ENCODE measurements at places on chromosomes 1 and 21.

GRCh38 chr1:220776720-220777326 lies 9.9 kb upstream of the MTARC1 start:
- DNase-seq, result peak; percentile 21

DNA sequence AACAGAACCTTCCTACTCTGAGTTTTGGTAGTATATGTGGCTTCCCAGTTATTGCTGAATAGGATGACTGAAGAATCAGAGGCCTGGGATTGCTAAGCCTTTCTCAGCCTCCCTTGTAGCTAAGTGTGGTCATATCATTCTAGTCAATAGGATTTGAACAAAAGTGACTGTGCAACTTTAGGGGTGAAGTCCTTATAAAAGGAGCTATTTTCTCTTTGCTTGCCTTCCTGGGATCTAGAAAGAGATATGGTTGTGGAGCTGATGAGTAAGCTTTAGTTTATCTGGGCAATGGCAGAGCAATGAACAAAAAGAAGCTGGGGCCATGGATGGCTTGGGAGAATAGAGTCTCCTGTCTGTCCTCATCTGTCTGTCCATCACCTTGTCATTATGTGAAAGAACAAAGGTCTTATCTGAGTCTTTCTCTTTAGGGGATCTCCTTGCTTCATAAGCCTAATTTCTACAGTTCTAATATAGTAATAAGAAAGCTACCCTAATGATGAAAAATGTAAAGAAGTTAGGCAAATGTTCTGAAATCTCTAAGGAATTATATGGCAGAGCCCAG lies 91.5 kb downstream of the TENT5C start:
- DNase-seq, result no peak

- DNase-seq, result no peak
Measured at GRCh38 chr1:240652549-240652948, 40.6 kb upstream of the GREM2 start.

DNA sequence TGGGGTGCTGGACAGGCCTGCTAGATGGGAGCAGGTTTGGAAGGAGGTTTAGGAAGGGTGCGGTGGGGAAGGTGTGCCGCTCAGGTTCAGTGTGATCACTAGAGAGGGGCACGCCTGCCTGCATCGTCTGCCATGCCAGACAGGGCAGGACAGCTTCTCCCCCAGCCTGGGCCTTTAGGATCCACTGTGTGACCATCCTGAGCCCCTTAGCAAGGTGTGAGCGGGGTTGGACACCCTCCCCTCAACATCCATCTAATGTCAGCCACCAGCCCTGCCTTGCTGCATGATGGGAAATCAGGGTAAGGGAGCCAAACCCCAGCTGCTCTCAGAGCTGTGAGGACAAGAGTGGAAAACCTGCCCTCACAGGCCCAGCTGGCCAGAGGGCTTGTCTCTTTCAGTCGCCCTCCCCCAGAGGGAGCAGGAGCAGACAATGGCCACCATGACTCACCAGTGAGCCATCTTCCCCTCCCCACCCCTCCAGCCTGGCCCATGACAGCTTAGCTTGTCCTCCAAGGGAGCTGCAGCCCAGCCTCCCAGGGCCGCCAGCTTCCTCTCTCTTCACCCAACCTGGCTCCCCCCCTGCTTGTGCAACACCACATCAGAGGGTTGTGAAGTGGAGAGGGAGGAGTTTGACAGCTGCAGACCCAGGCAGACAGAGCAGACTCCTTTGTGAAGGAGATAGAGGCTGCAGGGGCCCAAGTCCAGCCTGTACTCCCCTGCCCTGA lies 37.0 kb downstream of the NUAK2 start:
- DNase-seq, result peak; percentile 47

GRCh38 chr1:26278303-26278702 lies 1.6 kb upstream of the SH3BGRL3 start:
- peak; percentile 50 for DNase-seq

DNA sequence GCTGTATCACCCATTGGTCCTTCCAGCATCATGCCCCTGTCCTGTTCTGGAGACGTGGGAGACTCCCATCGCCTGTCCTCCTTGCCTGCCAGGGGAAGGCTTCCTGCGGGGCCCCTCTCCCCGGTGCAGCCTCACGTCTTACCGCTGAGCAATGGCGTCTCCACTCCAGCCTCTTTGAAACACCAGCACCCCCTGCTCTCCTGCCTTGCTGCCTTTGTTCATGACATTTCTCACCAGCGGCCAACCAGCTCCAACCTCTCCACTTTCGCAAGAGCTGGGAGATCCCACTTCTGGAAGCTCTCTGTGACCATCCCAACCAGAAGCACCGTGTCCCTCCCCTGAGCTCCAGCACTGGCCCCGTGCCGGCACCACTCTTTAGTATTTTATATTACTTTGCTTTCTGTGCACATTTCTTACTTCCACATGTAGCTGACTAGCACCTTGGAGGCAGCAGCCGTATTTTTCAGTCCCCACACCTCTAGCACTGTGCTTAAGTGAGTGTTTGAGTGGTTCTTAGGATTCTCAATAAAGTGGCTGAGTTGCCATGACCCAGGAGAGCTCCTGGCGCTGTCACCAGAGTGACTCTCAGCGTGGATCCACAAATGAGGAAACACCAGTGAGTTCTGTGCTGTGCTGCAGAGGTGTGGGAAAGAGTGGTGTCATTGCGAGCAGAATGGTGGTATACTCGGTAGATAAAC lies 83.5 kb downstream of the ATP5PO start:
- no peak for DNase-seq

- DNase-seq, result no peak
Measured at GRCh38 chr1:75125161-75125726, 8.9 kb upstream of the LHX8 start.

GRCh38 chr21:43768868-43769167 lies 7.3 kb downstream of the CSTB start:
- no peak for DNase-seq

DNA sequence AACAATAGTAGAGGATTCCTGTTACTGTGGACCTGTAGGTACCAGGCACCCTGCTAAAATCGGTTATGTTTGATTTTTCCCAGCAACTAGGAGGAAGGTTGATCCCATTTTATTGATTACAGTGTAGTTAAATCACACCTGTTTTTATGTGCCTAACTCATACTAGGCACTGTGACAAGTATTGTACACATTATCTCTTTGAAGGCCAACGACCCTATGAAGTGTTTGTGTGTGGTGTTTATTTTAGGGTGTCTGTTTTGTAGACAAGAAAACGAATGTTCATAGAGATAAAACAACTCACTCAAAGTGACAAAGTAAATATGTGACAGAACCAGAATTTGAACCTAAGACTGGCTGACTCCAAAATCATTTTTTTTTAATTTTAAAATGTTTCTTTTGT lies 49.5 kb downstream of the FGGY start:
- no peak for DNase-seq

DNA sequence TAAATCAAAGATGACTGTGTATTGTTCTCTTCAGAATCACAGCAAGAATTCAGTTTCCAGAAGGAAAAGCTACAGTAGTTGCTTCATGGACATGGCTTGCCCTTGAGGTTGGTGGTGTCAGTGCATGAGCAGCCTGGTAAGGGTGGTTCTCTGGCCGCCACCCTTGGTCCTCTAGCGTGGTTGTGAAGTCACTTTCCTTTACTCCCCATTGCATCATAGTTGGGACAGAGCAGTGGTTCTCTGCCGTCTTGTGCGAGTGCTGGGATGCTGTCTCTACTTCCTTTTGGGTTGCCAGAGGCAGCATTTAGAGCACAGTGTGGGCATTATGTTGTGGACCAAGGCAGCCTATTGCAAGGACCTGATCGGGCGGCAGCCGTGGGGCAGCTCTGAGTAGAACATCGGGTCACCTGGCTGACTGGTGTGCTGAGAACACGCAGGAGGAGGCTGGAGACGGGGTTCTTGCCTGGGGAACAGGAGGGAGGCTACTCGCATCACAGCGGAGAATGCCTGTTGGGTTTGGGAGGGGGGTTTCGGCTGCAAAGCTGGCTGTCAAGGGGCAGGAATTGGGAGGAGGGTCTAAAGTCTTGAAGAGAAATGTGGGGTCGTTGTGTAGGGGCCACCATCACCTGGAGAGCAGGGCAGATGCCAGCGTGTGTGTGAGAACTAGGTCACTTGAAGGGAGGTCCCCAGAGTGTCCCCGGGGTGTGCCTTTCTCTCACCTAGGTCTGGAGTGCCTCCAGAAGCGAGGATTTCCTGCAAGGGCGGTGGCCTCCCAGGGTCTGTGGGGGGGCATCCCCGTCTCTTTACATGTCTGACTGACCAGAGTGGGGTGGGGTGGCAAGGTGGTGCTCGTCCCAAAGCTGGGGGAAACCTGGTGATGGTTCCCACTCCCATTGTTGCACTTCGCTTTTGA lies 6.3 kb downstream of the ARF1 start:
- DNase-seq, result no peak

- DNase-seq, result no peak
Measured at GRCh38 chr1:2904191-2904590, 102.7 kb upstream of the TTC34 start.

DNA sequence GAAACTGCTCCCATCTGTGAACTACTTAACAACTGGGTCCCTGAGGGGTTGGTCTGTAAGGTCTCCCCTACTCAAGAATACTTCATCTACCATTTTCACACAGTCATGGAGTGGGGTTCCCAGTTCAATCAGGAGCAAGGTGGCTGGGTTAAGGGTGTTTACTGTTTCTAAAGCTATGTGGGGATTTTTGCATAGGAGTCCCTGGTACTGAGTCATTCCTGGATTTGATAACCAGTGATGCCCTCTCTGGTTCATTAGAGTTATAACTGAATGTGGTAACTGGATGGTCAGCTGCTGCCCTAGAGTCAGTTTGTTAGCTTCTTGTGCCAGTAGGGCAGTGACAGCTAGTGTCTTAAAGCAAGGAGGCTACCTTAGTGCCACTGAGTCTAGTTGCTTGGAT lies 29.4 kb upstream of the KCNJ15 start:
- DNase-seq, result no peak

DNA sequence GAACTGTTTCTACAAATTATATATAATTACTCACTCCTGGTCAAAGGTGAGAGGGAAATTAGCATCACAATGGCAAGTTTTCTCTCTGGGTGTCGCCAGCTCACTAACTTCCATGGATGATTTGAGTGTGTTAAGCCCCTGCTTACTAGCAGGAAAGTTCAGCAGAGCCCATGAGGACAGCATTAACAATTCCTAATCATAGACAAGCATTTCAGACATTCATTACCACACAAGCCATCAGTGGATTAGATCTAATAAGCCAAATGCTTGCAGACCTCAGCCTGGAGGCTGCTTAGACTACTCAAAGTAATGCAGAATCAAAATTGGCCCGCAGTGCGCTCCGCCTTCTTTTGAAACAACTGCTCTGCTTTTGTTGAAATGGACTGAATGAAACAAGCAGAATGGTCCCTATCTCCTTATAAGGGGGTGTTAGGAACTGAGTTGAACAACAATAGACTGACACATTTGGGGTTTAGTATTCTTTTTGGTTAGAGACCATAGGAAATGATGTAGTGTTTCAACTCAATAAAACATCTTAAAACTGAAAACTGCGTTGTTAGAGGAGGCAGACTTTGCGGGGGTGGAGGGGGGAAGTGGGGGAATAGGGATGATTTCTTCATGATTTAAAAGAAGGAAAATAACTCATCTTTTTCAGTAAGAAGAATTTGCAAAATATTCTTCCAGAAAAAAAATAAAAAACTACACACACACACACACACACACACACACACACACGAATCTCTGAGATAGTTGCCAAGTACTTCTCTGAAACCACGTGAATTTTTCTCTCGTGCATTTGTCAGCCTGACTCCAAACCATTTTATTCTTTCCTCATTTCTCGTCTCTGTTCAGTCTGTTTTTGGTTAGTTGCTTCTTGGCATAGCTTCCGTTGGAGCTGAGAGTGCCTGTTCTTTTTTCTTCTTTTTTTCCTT lies 54.6 kb downstream of the GORAB start:
- DNase-seq, result no peak

DNA sequence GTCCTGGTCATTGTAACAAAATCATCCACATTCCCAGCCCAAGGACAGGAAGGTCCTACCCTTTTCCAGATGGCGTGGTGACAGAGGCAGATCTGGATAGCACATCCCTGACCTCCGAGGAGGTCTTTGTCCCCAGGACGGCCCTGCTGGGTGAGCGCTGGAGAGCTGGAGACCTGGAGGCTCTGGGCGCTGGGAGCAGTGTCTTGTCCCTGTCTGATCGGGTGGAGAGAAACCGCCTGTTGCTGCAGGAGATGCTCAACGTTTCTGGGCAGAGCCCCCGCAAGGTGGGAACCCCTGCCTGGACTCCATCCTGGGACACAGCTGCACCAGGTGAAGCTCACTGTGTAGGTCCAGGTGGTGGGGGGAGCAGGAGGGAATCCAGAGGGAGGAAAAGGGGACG lies 4.1 kb downstream of the KIAA1614 start:
- no peak for DNase-seq

GRCh38 chr1:26811057-26811456 lies 15.4 kb upstream of the ZDHHC18 start:
- DNase-seq, result no peak

GRCh38 chr1:8847990-8848389 lies 30.5 kb downstream of the ENO1 start:
- no peak for DNase-seq

- no peak for DNase-seq
Measured at GRCh38 chr1:227356620-227357146, 38.4 kb upstream of the CDC42BPA start.

GRCh38 chr1:204154568-204155255 lies 2.9 kb upstream of the ETNK2 start:
- DNase-seq, result no peak

GRCh38 chr21:33948096-33948950 lies 32.7 kb upstream of the ATP5PO start:
- DNase-seq, result no peak

DNA sequence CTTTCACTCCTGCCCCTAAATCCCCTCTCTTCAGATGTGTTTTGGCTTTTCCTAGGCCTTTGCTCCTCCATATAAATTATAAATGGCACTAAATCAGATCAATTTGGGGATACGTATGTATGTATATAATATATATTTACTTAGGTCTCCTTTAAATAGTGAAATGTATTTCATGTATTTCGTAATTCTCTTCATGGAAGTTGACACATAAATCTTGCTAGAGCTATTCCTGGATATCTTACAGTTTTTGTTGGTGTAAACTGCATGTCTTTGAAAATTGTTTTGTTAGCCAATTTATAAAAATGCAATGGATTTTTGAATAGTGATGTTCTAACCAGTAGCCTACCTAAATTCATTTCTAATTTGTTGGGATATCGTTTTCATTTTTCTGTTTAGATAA lies 9.0 kb downstream of the RPF1 start:
- DNase-seq, result no peak

DNA sequence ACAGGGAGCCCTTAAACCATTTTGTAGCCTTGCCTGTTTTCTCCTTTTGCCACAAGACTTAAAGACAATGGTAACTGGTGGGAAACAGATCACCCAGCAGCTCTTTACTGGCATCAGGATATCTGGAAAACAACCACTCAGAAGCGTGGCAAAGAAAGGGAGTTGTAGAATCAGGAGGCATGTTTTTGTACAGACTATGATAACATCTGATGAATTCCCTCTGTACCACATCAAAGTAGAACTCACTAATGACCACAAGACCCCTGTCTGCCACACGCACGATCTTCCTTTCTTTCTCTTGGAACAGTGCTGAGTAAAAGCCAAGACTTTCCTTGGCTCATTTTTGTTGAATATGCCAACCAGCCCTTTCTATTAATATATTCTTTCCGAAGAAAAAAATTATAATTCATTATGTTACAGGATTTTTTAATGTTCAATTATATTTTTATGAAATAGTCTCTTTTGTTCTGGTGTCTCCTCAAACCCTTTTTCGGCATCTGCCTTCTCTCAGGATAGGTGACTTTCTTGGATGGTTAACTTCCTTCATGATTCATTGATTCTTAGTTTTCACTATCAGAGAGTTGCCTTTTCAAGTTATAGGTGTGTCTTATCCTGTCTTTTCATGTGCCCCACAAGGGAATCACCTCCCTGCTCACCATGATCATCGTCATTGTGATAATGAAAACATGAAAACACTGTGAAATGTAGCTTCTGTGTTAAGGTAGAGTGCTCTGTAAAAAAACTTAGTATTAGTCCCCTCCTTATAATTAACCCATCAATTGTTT lies 7.9 kb upstream of the PHGDH start:
- DNase-seq, result no peak

Data from thoracic aorta (tissue), 2 donors.